ENCODE measurements at places on chromosomes 7 and 10.

GRCh38 chr7:4800926-4801838 lies 25.8 kb downstream of the AP5Z1 start:
- DNase-seq: no peak

DNA sequence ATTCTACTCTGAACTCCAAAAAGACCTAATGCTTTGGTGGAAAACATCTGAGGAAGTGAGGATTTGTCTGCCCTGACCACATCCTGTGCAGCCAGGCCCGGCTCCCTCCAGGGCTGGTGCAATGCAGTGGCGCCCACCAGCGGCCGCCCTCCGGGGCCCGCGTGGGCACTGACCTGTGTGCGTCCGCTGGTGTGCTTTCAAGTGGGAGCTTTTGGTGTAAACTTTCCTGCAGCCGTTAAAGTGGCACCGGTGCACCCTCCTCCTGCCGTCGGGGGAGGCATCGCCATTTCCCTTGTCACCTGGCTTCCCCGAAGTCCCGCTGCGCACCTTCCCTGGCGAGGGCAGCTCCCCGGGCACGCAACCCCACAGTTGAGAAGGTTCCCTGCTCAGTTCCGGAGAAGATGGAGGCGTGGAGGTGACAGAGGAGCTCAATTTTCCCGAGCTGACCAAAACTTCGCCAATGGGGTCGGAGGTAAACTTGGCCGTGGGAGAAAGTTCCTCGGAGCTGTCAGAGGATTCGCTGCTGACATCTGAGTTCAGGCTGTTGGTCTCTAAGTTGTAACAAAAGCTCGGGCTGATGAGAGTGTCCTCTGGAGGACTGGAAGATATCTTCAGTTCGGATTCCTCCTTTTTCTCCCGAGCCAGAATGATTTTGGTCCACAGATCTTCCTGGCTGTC lies 3.4 kb downstream of the KLF6 start:
- no peak for DNase-seq

- DNase-seq: no peak
These were observed 2.5 kb downstream of the HSPB1 start for GRCh38 chr7:76304888-76305375.

GRCh38 chr10:28199941-28200340 lies 102.9 kb downstream of the MPP7 start:
- DNase-seq: no peak

- DNase-seq: no peak
These were observed 42.8 kb downstream of the NIPSNAP2 start for GRCh38 chr7:56007167-56007652.

DNA sequence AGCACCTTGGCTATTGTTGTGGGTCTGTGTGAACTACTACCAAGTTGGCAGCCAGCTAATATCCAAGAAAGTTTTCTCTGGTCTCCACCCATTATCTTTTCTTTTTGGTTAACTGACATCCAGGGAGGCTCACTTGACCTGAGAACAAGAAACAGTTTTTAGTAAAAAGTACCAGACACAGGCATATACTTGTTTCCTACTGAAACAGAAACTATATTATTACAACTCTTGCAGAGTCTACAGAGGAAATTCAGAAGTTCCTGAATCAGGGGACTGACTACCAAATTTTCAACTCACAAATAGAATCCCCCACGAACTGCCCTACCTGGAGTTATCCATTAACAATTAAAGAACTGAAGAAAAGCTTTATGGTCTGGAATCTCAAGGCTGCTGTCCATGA lies 168.9 kb downstream of the KCND2 start:
- DNase-seq: no peak

- peak; percentile 43 for DNase-seq
These were observed at the start of gene C10orf67 for GRCh38 chr10:23344241-23344841. TSS of gene C10orf67 (minus strand) at chr10:23344797. CDS start at chr10:23344774, 23 bp downstream.

DNA sequence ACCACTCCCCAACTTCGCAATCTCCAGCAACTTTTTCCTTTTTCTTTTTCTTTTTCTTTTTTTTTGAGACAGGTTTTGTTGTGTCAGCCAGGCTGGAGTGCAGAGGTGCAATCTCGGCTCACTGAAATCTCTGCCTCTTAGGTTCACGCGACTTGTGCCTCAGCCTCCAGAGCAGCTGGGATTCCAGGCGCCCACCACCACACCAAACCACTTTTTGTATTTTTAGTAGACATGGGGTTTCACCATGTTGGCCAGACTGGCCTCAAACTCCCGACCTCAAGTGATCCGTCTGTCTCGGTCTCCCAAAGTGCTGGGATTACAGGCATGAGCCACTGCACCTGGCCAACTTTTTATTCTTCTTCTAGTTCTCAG lies 55.0 kb downstream of the KIAA1549 start:
- DNase-seq: no peak

DNA sequence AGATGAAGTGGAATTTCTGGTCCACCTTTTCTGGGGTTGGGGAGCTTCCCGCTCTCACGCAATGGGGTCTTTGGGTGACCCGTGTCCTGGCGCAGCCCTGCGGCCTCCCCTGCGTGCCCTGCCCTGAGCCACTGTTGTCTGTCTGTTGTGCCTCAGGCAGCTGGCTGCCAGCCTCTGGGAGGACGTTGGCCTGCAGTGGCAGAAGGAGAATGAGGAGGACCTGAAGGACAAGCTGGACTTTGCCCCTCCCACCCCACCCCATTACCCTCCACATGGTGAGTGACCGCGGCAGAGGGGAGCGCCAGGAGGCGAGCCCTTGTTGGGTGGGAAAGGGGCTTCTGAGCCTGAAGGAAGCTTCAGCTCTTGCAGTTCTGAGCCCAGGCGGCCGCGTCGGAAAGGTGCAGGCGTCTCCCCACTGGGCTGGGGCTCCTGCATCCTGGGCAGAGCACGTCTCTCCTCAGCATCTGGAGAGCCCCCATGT lies 14.2 kb upstream of the PRKAR1B start:
- no peak for DNase-seq

- no peak for DNase-seq
These were observed 271.4 kb downstream of the GALNT17 start for GRCh38 chr7:71403202-71403946.

DNA sequence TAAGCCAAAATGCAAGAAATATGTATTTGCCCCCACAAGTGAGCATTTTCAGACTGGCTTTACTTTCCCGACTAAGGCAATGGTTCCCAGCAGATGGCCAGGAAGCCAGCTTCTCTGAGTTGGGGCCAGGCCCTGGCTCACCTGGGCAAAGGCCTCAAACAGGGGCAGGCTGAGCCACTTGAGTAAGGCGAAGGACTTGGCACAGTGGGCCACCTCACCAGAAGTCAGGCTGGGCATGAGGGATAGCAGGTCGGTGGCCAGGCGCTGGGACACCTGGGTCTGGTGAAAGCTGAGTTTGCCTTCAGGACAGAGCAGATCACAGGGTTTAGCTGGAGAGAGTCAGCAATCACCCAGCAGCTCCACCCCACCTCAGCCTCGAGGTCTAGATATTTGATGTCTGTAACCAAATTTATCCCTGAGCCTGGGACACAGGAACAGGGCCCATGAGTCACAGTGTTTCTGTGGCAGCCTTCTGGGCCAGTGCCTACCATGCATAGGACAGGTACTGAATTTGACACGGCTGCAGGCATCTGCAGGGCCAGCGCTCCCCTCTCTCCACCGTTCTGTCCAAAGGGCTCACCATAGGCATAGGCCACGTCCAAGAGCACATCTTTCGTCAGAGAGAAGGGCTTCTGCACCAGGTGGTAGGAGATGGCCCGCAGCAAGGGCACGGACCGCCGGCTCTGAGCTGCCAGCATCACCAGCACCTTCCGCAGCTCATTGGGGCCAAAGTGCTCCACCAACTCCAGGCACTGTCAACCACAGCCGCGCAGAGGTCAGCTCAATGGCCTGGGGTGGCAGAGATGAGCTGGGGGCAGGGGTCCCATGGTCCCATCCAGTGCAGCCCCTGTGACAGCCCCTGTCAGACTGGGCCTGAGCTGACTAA lies 7.3 kb downstream of the TBRG4 start:
- no peak for DNase-seq

DNA sequence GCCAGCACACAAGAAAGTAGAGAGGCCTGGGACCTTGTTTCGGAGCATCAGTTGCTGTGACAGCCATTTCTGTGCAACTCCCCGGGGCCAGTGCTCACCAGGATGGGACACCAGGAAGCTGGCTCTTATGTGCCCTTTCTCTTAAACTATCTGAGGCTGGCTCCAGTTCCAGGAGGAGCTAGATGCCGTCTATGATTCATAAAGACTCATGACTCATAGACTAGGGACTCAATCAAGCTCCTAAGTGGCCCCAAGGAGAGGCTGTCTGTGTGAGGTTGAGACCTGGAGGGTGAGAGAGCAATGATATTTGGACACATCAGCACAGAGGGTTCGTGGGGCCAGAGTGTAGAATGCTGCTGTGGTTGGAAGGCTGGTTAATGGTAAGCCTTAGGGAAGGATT lies 580.1 kb downstream of the CCSER2 start:
- no peak for DNase-seq

GRCh38 chr7:116436305-116436826 lies 63.2 kb upstream of the CAV2 start:
- no peak for DNase-seq

- DNase-seq: no peak
These were observed 16.1 kb downstream of the GPR146 start for GRCh38 chr7:1060315-1061072.

- no peak for DNase-seq
These were observed 809.1 kb downstream of the TNS3 start for GRCh38 chr7:46772776-46773175.

DNA sequence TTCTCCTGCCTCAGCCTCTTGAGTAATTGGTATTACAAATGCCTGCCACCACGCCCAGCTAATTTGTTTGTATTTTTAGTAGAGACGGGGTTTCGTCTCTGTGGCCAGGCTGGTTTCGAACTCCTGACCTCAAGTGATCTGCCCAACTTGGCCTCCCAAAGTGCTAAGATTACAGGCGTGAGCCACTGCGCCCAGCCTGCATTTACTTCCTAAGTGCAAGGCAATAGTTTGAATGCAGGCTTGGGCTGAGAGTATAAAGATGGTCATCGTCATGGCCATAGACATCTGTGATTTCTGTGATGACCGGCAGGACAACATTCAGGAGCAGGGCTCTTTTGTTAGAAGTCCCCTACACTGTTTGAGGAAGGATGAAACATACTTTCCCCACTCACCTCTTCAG lies 393.9 kb upstream of the SHH start:
- DNase-seq: no peak

DNA sequence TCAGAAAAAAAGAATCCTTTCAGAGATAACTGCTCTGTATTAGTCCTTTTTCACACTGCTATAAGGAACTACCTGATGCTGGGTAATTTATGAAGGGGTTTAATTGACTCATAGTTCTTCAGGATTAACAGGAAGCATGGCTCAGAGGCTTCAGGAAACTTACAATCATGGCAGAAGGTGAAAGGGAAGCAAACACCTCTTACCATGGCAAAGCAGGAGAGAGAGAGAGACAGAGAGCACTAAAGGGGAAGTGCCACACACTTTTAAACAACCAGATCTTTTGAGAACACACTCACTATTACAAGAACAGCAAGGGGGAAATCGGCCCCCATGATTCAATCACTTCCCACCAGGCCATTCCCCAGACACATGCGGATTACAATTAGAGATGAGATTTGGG lies 114.2 kb downstream of the TES start:
- no peak for DNase-seq

DNA sequence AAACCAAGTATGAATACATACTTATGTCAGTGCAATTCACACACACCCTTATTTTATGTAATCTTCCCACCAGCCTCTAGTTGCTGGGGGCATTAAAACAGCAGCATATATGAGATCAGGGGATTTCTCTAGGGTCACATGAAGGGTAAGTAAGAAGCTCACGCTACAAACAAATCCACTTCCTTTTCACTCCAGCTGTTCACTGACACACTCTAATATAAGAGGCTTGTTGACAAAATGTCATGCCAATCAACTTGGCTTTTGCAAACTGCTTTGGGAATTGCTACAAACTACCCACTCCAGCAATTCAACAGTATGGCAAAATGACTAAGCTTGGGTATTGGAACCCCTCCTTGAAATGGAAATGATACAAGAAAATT lies 10.3 kb downstream of the FAM3C start:
- DNase-seq: no peak

DNA sequence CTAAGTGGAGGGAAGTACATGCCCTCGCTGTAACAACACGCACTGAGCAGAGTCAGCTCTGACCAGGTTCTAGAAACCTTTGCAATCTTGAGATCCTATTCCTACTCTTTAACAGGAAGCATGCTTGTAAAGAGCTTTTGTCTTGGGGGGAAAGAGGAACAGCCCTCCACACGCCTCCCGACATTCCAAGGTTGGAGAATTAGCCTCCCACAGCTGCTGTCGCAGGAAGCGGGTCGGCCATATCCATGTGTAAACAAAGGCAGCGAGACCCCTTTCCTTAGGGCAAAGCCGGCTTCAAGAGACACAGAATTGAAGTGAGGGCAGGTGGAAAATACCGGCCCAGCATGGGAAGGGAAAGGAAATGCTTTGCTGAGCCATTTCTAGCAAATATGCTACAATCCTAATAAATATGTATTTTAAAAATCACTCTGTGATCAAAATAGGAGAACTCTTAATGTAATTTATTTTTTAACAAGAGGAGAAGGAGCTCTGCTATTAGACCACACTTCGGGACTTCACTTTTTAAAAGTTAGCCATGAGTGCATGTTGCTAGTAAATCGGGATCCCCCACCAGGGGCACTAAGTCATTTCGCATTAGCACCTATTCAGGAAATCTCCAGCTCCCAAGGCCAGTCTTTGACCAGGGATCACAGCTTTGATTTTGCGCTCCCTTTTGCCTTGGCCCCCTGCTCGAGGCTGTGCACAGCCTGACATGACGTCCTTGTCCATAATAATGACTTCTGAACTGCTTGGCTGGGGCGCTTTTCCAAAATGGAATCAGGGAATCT lies 55.9 kb downstream of the FAM204A start:
- no peak for DNase-seq

DNA sequence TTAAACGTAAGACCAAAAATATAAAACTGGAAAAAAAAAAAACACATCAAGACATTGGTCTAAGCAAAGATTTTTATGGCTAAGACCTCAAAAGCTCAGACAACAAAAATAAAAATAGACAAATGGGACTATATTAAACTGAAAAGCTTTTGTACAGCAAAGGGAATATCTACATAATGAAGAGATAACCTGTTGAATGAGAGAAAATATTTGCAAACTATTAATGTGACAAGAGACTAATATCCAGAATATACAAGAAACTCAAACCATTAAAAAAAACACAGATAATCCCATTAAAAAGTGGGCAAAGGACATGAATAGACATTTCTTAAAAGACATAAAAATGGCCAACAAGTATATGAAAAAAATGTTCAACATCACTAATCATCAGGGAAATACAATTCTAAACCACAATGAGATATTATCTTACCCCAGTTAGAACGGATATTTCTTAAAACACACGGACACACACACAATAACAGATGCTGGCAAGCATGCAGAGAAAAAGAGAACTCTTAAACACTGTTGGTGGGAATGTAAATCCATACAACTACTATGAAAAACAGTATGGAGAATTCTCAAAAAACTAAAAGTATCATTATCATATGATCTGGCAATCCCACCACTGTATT lies 28.8 kb downstream of the CNOT4 start:
- no peak for DNase-seq

GRCh38 chr7:104341546-104341945 lies 13.1 kb downstream of the LHFPL3 start:
- peak; percentile 6 for DNase-seq

GRCh38 chr7:47349401-47349800 lies 232.5 kb downstream of the TNS3 start:
- DNase-seq: no peak

GRCh38 chr7:149353739-149354504 lies 91.9 kb downstream of the ZNF783 start:
- no peak for DNase-seq
